Activated CD4-positive, CD25-positive, alpha-beta regulatory T cell (primary cell): ENCODE measurements at places on chromosomes 4 and X.

DNA sequence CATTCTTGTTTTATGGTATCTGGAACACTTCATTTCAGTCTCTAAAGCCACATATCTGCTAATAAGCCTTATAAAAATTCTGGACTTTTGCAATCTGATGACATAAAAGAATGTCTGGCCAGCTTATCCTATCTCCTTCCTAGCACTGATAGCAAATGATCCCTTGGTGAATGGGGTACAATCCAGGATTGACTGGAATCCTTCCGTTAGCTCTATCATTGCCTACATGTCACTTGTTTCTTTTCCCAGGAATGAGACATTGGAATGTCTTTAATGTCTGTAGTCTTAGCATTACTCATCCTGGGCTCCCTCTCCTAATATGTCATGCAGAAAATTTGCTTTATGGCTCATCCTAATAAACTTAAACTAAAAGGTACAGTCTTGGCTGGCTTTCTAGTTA, 14.8 kb upstream of the PABPC4L start:
- DNase-seq = no peak

DNA sequence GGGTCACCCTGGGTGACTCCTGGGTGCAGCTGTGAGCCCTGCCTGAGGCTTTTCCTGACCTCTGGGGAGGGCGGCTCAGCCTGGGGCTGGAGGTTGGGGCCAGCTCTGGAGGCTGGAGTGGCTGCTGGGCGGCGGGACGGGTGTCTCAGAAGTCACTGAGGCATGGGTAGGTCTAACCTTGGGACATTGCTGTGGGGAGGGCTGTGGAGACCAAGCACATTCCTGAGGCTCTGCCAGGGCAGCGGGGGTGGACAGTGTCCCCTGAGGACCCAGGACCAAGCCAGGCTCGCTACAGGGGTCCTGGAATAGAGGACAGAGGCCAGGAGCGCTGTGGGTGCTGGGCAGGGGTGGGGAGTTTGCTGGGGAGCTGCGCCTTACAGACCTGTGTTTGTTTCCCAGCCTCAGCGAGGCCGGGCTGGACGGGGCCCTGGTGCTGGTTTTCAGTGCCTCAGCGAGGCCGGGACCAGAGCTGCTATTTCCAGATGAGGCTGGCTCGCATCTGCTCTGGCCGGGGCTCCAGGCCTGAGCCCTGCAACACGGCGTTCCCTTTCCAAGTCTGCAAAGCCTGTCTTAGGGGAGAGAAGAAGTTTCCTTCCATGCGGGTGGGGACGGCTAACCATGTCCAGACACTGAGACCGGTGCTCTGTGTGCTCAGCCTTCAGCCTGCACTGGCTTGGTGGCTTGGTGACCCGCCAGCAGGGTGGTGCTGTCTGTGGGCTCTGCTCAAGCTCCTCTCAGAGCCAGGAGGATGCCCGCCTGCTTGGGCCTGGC, 3.0 kb upstream of the SLC25A6 start:
- no peak for DNase-seq

- DNase-seq = no peak
Observed at GRCh38 chr4:26842911-26843310, 17.7 kb upstream of the STIM2 start.

- DNase-seq = no peak
Observed at GRCh38 chrX:23765449-23765848, 17.5 kb upstream of the SAT1 start.

- DNase-seq = no peak
Observed at GRCh38 chr4:27490766-27491165, 630.1 kb downstream of the STIM2 start.

DNA sequence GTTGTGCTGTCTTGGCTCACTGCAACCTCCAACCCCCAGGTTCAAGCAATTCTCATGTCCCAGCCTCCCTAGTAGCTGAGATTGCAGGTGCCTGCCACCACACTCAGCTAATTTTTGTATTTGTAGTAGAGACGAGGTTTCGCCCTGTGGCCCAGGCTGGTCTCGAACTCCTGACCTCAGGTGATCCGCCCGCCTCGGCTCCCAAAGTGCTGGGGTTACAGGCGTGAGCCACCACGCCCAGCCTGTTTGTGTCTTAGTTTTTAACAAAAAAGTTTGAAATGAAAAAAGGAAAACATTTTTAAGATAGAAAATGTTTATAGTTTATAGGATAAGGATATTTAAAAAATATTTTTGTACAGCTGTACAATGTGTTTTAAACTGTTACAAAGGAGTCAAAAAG, 62.4 kb downstream of the CAPN6 start:
- no peak for DNase-seq

- peak; percentile 15 for DNase-seq
Observed at GRCh38 chrX:12950851-12951594, 23.9 kb upstream of the TMSB4X start.

GRCh38 chr4:57580710-57581599, 470.8 kb upstream of the IGFBP7 start:
- no peak for DNase-seq

DNA sequence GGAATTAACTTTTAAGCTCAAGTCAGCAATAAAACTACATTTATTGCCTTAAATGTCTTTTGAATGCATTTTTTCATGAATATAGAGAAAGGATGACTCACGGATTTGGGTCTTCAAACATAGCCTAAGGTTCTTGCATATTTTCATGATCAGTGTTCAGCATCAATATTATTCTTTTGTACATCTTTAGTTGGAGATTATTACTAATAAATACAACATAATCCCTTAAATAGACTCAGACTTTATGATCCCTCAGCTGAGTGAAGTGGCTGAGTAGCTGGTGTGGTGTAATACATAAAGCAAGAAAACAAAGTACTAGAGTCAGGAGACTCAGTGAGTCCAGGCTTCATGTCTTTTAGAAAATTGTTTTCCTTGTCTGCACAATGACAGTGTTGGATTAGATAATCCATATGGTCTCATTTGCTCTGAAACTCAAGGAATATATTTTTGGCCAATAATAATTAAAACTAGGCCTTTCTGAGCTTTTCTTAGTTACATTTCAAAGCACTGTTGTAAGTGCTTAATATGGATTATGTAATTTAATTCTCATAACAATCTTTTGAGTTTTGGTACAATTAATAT, 78.3 kb upstream of the UNC5C start:
- DNase-seq = no peak

DNA sequence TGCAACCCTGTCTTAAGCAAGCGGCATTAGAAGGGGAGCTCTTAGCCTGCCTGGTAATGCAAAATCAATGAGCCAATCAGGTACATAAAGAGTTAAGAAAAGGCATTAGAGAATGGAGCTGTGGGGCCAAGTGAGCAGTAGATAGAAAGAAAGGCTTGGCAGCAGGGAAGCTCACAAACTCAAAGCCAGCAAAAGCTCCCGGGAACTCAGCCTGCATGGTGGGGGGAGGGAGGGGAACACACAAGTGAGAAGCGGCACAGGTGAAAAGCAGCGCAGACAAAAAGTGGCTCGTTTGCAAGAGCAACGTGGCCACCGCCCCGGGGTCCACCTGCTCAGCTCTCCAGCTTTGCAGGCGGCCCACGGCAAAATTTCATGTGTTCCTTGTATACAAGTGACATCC, 818.5 kb downstream of the FAM133A start:
- no peak for DNase-seq

- no peak for DNase-seq
Observed at GRCh38 chr4:185346975-185347601, 48.6 kb downstream of the LRP2BP start.

DNA sequence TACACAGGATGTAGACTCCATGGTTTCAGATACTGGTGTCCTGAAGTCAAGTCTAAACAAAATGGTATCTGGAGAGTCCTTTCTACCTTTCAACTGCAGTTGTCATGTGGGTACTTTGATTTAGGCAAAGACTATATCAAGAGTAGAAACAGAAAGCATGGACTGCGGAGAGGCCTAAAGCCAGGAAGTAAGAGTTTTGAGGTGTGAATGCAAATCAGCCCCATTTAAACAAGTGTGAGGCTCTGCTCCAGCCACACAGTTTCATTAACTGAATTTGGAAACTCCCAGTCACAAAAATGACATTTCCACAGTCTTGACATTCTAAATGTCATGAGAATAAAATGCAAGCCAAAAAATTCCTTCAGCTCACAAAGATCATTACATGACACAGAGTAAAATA, 87.2 kb upstream of the MCF2 start:
- no peak for DNase-seq

- peak; percentile 2 for DNase-seq
Observed at GRCh38 chr4:101418055-101418454, 70.7 kb upstream of the PPP3CA start.

DNA sequence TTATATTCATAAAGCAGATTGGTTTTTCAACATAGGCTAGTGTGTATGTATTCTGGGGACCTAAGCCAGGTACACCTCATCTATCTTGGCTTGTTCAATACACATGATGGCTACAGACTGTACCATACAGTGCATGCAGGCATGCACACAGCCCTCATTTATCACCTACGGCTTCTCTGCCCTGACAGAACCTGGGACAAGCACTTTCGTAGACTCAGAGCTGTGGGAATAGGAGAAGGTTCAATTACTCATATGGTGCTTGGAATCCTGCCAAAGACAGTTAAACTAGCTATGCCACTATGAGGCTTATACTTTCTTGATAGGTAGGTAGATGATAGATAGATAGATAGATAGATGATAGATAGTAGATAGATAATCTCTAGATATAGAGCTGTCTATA, 457.2 kb downstream of the GALNTL6 start:
- no peak for DNase-seq

- DNase-seq = no peak
Observed at GRCh38 chr4:95050980-95051701, 293.4 kb downstream of the BMPR1B start.

- DNase-seq = no peak
Observed at GRCh38 chr4:56220261-56220660, 167.0 kb downstream of the AASDH start.

GRCh38 chrX:47194194-47194787, 662 bp downstream of the UBA1 start:
- no peak for DNase-seq

GRCh38 chr4:120431180-120431579, 364.5 kb upstream of the MAD2L1 start:
- DNase-seq = no peak

DNA sequence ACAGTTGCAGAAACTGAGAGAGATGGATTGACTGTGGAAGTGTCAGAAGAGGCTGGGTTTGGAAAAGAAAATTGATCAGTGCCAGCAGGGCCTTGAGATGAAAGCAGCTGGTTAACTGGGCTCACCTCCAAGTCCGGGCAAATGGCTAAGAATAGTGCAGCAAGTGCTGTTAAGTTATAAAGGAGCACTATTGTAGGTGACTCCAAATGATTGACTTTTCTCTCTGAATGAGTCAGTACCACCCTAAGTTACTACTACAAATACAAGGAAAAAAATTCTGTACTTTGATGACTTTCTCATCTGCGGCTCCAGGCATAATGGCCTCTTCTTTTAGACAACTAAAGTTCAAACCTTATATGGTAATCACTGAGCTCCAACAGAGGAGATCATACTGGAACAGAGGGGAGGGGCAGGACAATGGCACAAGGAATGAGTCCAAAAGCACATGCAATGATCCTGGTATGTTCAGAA, 733.4 kb upstream of the INTU start:
- no peak for DNase-seq

GRCh38 chr4:78747475-78747922, 28.7 kb upstream of the BMP2K start:
- no peak for DNase-seq

DNA sequence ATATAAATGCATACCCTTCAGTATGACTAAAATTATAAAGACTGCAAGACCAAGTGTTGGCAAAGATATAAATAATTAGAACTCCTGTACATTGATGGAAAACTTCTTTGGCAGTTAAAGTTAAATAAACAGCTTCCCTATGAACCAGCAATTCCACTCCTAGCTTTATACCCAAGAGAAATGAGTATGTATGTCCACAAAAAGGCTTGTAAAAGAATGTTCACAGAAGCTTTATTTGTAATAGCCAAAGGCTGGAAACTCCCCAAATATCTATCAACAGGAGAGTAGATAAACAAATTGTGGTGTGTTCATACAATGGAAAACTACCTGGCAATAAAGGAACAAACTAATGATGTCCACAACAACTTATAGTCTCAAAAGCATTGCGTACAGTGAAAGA, 184.8 kb downstream of the AMELX start:
- DNase-seq = no peak

GRCh38 chrX:84737471-84737871, 235.2 kb upstream of the HDX start:
- no peak for DNase-seq

DNA sequence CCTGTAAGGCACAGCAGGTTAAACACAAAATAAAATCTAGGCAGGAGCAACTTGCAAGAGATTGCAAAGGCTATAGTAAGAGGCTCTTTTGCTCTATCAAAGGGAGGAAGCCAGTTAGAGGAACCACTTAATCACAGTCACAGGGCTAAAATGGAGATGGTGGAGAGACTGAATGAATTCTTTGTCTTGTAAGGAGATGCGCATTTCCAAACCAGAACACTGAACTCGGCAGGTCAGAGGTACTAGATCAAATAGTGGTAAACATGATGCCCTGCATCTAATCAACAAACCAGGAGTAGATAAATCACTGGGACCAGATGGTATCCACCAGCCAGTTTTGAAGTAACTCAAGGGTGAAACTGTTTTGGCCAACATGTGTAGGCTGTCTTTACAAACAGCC, 55.8 kb downstream of the GPC4 start:
- no peak for DNase-seq

- no peak for DNase-seq
Observed at GRCh38 chrX:40098264-40099054, 701 bp upstream of the BCOR start.

DNA sequence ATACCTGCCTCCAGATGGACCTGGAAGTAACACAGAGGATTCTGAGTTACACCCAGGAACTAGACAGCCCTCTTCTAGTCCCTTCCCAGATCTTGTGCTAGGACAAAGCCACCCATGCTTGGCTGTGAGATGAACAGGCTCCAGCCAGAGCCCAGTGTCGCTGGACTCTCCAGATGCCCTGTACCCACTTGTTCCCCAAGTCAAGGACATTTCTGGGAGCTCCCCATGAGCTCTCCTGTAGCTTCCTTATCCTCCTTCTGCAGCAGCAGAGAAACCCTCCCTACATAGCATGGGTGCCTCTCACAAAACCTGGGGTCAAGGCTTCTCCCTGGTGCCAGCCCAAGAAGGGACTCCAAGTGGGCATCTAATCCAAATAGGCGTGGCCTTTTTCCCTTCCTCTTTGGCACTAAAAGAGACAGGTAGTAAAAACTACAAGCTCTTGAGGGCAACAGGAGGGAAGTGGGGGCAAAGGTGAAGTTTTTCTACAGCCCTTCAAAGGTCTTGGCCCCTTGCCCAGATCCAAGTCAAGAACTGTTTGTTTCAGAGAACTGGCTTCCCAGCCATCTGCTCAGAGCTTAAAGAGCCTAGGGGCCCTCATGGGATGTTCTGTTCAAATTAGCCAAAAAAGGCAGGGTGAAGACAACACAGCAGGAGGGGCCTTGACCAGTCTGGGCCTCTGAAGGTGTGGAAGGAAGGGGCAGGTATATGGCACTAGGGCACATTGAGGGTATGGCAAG, 8.5 kb upstream of the ERCC6L start:
- no peak for DNase-seq
